Stimulated activated naive CD4-positive, alpha-beta T cell treated with Interleukin-2 at 50 U/mL for 16 hours (primary cell): ENCODE measurements at places on chromosomes 4 and X.

- DNase-seq, result no peak
Observed at GRCh38 chrX:49844611-49845010, 15.5 kb downstream of the PAGE4 start.

- no peak for DNase-seq
Observed at GRCh38 chr4:108029731-108030130, 40.0 kb downstream of the HADH start.

DNA sequence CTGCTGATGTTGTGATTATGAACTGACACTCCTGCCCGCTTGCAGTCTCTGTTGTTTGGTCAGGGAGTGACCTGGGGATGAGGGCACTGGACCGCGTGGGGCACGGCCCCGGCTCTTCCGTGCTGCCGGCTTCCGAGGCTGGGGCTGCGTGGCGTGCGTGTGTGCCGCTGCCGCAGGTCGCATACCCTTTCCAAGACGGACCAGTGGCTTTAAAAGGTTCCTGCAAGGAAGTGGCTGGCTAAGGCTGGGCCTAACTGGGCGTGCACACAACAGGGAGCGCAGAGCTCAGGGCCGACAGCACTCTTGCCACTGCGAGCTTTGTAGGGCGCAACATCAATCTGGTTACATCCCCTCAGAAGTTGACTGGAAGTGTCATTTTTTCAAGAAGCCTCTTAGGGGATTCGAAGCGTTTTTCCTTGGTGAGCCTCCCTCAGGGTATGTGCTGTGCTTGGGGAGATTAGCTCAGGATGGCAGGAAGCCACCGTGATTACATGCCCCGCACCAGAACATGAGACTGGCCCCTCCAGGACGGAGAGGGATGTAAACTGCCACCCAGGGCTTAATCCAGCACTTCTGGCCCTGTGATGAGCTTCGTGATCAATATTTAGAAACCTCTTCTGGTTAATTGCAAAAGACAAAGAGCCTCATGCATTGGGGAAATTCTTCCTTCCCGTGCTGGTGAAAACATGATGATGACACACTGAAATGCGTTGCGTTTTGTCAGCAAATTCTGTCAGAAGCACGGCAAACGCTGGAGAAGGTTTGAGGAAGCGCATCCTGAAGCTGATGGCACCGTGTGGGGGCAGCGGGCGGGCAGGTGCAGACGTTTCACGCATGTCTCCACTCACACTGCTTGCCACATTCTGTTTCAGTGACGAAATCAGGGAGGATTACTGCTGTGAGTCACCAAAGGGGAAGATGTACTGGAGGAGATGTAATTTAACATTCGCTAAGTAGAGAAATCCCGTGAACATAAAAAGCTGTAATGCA lies 11.1 kb downstream of the MAEA start:
- DNase-seq, result peak; percentile 37

DNA sequence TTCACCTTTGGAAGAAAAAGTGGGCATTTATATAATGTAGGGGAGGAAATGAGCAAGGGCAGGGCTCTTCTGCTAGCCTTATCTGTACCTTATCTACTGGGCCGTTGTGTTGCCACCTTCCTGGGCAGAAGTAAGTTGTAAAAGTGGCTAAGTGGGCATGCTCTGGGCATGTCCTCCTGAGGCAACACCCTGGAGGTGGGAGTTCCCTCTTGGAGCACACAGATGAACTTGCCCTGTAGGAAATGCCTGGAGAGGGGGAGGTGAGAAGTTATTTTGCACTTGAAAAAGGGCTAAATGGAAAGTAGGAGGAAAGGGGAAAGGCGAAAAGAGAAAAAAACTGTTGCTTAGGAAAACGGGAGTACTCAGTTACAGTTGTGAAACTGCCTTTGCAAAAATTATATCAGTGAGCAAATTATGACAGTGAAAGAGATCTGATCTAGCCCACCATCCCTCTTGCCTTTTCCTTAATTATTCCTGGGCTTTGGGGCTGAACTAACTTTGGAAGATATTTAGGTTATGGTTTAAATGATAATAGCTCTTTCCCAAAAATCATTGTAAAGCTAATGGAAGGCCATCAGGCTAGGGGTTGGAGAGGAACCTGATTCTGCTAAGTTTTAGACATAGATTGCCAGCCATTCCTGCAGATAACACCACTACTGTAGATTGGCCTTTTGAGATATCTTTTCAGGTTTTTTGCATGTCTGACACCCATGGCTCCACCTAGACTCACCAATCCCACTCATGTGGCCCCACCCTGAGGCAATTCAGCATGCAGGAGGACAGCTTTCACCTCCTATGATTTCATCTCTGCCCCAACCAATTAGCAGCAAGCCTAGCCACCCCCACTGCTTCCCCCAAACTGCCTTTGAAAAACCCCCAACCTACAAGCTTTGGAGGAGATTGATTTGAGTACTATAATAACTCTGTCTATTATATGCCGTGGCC lies 20.5 kb upstream of the ZNF81 start:
- DNase-seq, result no peak

- no peak for DNase-seq
Observed at GRCh38 chrX:38837389-38837788, 36.1 kb downstream of the MID1IP1 start.

DNA sequence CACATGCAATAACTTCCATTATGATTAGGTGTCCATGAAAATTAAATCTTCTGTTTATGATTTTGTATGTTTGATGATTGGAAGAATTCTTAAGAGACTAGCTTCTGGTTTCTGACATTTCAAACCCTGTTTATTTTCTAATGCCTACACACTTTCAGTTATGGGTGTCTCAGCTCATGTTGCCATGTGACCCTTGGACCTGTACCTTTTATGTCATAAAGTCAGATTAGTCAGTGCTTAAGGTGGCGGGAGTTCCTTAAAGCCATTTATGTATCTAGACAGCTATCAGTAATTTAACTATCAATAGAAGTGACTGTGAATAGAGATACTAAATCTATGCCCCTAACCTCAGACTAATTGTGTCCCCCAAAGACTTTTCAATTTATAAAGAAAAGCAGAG lies 155.6 kb downstream of the GBA3 start:
- DNase-seq, result no peak

GRCh38 chrX:17024886-17025285 lies 78.4 kb downstream of the REPS2 start:
- no peak for DNase-seq

GRCh38 chr4:55367084-55367722 lies 21.2 kb downstream of the SRD5A3 start:
- no peak for DNase-seq

DNA sequence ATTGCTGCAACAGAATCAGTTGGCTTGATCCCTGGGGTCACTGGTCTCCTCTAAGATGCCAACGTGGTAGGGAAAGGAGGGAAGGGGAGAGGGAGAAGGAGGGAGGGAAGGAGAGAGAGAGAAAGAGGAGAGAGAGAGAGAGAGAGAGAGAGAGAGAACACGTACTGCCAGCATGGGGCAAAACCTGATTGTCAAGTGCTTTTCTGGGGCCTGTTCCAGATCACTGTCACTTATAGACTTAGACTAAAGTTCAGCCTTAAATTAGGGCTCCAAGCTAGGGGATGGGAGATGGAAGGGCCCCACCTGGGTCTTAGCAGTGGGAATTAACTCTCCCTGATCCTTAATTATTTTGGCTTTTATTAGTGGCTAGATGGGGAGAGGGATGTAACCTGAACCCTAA lies 12.9 kb downstream of the SHROOM4 start:
- no peak for DNase-seq

DNA sequence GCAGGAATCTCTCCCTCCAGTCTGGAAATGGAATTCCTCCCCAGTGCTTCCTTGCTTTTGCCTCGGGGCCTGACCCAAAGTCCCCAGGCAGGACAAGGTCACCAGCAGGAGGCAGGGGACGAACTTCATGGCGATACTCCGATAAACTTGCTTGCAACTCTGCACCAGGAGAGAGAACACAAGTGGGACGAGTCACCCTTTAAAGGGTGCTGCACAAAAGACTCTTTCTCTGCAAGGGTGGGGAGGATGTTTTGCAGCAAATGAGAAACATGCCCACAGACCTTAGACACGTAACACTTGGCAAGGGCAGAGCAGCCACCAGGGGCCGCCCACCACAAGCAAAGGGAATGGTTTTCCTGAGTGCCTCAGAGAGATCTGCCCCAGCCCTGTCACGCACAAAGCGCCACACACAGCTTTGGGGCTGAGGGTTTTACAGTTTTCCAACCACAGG lies at the start of gene FGFBP2:
Gene FGFBP2 (minus strand): TSS at position 175 of the 451 bp plus-strand sequence. CDS start 46 bp downstream, at position 129.
- peak; percentile 16 for DNase-seq

- DNase-seq, result no peak
Observed at GRCh38 chr4:52014903-52015302, 5.3 kb downstream of the LRRC66 start.

GRCh38 chr4:119894650-119895208 lies 171.9 kb downstream of the MAD2L1 start:
- DNase-seq, result no peak

GRCh38 chr4:52891743-52892142 lies 29.6 kb downstream of the RASL11B start:
- DNase-seq, result no peak

GRCh38 chr4:8473198-8473919 lies 32.8 kb downstream of the TRMT44 start:
- no peak for DNase-seq

- no peak for DNase-seq
Observed at GRCh38 chr4:166165829-166166420, 292.9 kb downstream of the TLL1 start.

DNA sequence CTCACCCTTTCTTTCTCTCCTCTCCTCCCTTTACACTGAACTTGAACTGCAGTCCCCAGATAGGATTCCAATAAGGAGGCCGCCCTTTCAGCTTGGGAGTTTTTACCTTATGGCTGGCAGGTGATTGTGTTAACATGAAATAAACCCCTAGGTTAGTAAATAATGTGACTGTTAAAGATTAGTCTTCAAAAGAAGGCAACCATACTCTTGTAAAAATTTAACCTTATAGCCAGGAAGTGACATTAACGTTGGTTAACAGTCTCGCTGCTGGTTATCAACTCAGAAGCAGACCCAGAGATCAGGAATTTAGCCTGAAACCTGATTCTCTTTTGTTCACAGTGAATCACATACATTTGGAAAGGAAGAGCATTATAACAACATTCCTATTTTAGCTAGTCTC lies 15.2 kb downstream of the FHDC1 start:
- DNase-seq, result no peak

DNA sequence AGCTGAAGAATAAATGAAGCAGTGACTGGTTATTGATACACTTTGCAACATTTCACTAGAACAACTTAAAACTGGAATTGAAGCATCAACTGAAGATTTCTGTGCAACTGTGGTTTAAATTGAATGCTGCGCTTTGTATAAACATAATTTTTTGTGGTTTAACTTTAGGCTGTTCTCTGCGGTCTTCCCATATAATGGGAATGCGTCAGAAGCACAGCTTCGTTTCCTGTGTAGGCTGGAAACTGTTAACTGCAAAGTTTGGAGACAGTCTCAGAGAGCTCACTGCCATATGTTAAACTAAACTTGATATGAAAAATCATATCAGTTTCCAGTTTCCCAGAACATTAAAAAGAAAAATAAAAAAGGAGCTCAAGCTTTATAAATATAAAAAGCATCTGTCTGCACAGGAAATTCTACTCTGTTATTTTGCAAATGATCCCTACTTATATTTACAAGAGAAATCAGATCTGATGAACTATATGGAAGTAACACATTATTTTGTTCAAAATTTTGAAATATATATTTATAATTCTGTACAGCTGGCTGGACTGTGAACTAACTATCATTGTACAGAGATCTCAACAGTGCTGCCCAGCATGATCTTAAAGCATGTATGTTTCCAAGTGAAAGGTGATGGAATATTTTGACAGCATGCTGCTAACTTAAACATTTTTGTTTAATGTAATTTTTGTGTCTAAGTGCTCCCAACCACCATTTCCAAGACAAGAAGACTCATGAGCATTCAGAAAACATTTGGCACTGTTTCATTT lies 139.9 kb downstream of the NDST3 start:
- DNase-seq, result no peak

DNA sequence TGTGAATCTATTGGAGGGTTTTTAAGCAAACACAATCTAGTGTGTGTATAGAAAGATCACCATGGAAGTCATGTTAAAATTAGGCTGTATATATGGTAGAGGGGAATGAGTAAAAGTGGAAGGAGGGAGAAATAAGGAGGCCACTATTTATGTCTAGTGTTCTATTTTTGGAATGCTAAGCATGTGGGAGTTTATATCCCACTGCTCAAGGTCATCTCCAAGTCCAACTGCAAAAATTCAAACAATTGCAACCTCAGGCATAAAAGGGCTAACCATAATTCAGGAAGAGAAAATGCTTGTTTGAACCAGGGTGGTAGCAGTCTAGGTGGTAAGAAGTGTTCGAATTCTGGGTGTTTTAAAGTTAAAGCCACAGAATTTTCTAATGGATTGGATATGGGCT lies 39.2 kb downstream of the SERPINA7 start:
- DNase-seq, result no peak

- no peak for DNase-seq
Observed at GRCh38 chrX:44017676-44018075, 44.5 kb upstream of the NDP start.

DNA sequence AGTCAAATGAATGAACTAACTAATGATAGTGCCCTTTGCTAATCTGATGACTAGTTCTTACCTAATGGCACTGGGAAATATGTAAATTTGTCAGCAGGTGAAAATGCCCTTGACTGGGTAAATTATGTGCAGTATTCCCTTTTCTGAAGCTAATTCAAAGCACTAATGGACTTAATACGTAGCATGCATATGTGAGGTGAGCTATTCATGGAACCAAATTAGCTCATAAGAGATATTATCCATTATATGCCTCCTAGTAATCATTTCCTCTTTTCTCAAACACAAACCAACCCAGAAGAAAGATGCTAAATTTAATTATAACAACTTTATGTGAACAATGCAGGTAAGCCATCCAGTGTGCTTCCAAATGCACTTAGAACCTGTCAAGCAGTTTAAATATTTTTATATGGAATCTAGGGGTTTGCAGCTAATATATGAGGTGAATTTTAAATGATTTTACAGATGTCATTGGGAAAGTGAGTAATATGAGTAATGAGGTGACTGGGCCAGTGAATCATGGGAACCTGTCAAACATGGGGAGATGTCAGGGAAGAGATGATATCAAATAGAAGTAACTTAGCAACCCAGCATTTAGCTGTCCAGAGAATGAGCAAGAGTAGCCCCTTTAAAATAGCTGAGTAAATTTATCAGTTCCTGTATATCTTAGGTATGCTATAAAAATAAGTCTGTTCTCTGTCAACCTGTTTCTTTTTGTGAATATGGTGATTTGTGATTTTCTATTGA lies 315.0 kb downstream of the AFF2 start:
- DNase-seq, result no peak
